ENCODE measurements at places on chromosomes 16 and 17.

DNA sequence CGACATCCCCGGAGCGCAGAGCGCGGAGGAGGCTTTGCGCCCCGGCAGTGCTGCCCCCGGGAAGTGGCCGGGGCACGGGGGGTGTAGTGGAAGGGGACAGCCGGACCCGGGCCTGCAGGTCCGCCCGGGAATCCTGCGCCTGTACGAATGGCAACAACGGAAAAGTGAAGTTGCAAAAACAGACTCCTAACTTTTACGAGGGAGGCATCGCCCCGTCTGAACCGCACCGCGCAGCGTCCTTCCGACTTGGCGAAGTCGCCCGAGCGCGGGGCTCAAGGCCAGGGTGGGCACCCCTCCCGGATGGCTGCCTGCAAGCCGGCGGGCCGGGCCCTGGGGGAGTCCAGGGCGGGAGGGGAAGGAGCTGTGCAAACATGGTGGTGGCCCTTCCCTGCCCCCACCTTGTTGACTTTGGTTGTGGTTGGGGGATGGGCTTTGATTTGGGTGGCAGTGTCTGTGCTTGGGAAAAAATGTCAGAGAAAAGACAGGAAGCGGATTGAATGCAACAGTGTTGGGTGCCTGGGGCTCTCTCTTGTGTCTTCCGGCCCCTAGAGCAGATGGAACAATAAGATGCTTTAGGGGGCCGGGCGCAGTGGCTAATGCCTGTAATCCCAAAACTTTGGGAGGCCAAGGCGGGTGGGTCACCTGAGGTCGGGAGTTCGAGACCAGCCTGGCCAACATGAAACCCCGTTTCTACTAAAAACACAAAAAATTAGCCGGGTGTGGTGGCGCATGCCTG is 675 bp downstream of the RNF213 start:
- DNase-seq: peak; percentile 60

DNA sequence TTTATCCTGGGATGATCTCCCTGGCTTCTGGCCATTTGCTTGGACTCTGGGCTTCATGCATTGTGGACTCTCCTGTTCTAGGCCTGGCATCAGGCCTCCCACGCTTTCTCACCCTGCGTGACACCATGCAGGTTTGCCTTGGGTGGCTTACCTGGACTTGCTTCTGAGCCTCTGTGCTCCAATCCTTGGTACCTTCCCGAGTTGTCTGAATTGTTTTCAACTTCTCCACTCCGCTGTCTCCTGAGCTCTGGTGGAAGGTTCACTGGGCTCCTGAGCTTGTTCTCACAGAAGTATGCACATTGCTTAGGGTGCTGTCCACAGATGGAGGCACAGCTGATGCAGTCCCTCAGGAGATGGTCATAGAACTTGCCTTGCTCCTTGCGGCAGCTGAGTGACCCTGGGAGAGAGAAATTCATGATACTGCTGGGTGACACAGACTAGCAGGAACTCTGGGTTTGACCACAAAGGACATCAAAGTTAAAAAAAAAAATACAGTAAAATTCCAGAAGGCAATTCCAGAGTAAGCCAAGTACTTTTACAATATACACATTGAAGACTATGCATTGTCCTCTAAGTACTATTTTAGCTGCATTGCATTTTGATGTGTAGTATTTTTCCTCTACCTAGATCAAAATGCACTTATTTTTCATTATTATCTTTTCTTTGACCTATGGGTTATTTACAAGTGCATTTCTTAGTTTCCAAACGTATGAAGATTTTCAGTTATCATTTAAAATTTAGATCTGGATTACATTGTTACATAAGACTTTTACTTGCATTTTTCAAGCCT is 23.1 kb downstream of the TNFRSF13B start:
- DNase-seq: no peak

GRCh38 chr16:17307504-17307903 is 163.3 kb downstream of the XYLT1 start:
- no peak for DNase-seq

- no peak for DNase-seq
Observed at GRCh38 chr16:84943620-84944019, 67.7 kb downstream of the ZDHHC7 start.

- DNase-seq: no peak
Observed at GRCh38 chr16:81492965-81493754, 48.6 kb downstream of the CMIP start.

- no peak for DNase-seq
Observed at GRCh38 chr17:15334266-15334665, 7.1 kb downstream of the TEKT3 start.

- DNase-seq: peak; percentile 89
Observed at GRCh38 chr17:38415250-38416194, 12.7 kb upstream of the ARHGAP23 start.

- no peak for DNase-seq
Observed at GRCh38 chr16:88403794-88404581, 21.2 kb downstream of the ZNF469 start.

GRCh38 chr17:75146592-75146991 is 7.7 kb downstream of the JPT1 start:
- DNase-seq: no peak

- no peak for DNase-seq
Observed at GRCh38 chr16:82063456-82064082, 28.5 kb downstream of the HSD17B2 start.

DNA sequence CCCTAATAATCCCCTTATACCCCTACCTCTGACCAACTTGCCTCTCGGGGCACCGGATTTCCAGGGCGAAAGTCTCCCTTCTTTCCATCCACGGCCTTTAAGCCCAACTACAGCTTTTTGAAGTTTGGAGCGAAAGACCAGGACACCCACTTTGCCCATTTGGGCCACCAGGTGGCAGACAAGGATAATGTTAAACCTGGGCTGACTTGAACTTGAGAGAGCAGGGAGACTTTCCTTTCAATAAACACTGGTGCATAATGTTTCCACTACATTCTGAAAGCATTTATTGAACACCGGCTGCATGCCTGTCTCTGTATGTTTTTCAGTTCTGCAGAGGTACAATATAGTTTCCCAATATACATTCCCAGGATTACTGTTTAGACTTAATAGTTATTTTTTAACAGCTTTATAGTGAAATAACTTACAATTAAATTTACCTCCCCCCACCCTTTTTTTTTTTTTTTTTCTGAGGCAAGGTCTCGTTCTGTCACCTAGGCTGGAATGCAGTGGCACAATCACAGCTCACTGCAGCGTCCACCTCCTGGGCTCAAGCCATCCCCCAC is 6.9 kb upstream of the CES3 start:
- DNase-seq: peak; percentile 63

GRCh38 chr17:67433248-67433924 is 56.3 kb downstream of the PITPNC1 start:
- DNase-seq: no peak

- no peak for DNase-seq
Observed at GRCh38 chr16:21598206-21598605, 1.2 kb upstream of the METTL9 start.

DNA sequence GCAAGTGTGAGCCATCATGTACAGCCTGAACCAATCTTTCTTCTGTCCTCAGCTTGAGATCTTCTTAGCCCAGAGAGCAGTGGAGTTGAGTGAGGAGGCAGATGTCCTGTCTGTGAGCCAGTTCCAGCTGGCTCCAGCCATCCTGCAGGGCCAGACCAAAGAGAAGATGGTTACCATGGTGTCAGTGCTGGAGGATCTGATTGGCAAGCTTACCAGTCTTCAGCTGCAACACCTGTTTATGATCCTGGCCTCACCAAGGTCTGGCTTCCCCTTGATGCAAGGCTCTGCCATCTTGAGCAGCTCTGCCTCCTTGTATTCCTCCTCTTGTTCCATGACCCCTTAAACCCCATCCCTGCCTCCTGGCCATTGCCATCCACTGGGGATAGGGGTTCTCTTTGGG is 9.6 kb downstream of the CDK5RAP3 start:
- peak; percentile 61 for DNase-seq

DNA sequence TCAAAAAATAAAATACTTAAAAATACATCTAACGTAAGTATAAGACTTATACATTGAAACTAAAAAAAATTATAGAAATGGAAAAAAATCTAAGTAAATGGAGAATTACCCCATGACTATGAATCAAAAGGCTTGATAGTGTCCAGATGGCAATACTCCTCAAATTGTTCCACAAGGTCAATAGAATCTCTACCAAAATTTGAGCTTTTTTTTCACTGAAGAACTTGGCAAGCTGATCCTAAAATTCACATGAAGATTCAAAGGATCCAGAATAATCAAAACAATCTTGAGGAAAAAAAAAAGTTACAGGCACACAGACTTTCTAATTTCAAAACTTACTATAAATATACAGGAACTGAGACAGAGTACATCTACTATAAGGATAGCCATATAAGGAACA is 448.4 kb upstream of the CDH11 start:
- DNase-seq: no peak

- no peak for DNase-seq
Observed at GRCh38 chr17:69763503-69763902, 311.5 kb upstream of the KCNJ16 start.

DNA sequence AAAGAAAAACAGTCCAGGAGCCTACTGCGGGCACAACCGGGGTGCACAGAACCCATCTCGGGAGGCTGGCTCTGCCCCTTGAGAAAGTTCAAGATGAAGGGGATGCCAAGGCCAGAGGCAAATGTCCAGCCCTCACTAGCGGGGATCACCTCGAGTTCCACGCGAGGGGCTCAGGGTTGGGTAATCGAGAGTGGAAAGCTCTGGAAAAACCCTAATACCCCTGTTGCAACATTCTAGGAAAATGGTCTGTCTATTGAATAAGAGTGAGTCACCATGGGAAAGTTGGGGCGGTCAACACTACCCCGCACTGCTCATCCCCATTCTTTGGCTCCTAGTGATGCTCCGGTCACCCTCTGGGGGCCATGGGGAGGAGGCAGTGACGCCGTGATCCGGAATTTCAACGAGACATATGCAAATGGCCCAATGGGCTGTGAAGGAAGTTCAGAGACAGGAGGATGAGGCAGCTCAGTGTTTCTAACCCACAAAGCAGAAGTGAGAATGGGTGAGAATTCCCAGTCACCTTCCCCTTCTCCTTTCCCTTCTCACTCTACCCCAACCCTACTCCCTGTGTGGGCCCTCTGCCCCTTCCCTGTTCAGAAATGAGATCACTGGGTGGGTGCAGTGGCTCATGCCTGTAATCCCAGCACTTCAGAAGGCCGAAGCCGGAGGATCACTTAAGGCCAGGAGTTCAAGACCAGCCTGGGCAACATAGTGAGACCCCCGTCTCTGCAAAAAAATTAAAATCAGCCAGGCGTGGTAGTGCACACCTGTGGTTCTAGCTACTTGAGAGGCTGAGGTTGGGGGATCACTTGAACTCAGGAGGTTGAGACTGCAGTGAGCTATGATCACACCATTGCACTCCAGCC is 22.4 kb downstream of the SOCS3 start:
- DNase-seq: no peak
